Activated CD4-positive, alpha-beta T cell treated with anti-CD3 and anti-CD28 coated beads for 36 hours (primary cell): ENCODE measurements at places on chromosomes 5 and 9.
A peak's percentile ranks its signal among the peaks of the same experiment; 100 is the strongest.

GRCh38 chr5:91875196-91875779, 492.2 kb upstream of the ARRDC3 start:
- DNase-seq: no peak

GRCh38 chr9:124054582-124055227, 43.1 kb downstream of the LHX2 start:
- DNase-seq: peak; percentile 74

- no peak for DNase-seq
These were observed 234.1 kb downstream of the CAAP1 start for GRCh38 chr9:26658476-26658875.

GRCh38 chr9:73121375-73121935, 30.2 kb upstream of the ANXA1 start:
- DNase-seq: no peak

GRCh38 chr9:78871086-78871451, 574.1 kb downstream of the PSAT1 start:
- DNase-seq: no peak
